ENCODE measurements at places on chromosomes 3 and 15.

DNA sequence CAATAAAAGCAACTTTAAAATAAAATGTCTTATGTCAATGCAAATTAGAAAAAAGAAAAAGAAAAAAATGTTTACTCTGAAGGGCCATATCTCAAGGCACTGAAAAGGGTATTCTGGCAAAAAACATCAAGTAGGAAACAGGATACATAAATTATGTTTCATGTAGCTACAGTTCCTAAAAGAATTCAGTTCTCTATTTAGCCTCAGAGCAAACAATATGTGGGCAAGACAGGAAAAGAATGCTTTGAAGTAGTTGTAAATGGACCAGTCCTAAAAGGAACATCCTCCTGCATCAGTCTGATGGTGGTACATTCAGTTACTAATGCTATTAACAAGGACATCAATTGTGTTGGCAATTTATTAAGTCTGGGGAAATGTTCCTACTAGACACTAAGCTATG, 8.1 kb downstream of the COMMD2 start:
- no peak for DNase-seq

DNA sequence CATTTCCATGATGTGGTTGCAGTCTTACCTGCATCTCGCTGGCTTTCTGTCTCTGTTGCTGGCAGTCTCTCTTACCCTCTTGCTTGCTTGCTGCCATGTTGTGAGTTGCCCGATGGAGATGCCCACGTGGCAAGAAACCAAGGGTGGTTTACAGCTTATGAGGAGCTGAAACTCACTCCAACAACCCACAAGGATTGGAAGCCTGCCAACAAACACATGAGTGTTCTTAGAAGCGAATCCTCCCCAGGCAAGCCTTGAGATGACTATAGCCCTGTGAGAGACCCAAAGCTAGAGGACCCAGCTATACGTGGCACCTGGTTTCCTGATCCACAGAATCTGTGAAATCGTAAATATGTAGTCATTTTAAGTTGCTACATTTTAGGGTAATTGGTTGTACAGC, 490.9 kb upstream of the ADAMTS9 start:
- no peak for DNase-seq

DNA sequence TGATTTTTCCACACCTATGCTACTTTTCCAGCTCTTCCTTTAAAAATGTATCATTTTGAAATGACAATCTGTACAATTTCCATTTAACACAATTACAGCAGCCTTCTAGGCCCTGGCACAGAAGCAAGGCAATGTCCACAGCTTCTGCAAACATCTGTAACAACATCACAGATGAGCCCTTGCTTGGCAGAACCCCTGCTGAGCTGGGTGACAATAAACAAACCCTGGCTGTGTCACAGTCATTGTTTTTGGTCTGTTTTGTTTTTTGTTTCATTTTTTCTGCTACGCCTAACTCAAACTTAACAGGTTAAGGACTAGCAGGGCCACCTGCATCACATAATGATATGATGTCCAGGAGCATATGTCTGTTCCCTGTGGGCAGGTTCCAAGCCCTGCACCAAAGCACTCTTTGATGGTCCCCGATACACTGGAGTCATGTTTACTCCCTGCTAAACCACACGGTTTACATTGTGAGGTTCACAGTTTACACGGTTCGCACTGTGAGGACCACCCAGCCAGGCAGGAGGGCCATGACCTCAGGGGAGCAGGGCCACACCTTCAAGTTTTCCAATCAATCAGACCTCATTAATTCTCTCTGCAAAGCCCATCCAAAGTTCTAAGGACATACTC, 186.8 kb upstream of the CHRNA7 start:
- no peak for DNase-seq

DNA sequence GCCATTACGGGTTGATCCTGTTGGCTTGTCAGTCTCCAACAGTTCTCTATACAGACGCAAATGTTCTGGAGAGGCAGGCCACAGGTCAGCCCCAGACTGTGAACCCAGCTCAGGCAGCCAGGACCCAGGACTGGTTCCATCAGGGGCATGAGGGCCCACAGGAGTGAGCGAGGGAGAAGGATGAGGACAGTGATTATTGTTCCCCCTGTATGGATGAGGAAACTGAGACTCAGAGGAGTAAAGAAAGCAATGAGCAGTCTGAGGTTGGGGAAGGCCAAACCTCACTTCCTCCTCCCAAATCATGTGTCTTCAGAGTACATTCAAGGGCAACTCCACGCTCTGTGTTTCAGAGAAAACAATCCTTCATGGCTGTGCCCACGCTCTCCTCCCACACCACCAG, 121.9 kb downstream of the RPLP1 start:
- DNase-seq, result no peak

- no peak for DNase-seq
Measured at GRCh38 chr15:47872869-47873432, 155.6 kb downstream of the SEMA6D start.

GRCh38 chr15:59818336-59818735, 129.2 kb upstream of the BNIP2 start:
- DNase-seq, result no peak

GRCh38 chr3:14132689-14133088, 7.8 kb downstream of the TMEM43 start:
- no peak for DNase-seq

DNA sequence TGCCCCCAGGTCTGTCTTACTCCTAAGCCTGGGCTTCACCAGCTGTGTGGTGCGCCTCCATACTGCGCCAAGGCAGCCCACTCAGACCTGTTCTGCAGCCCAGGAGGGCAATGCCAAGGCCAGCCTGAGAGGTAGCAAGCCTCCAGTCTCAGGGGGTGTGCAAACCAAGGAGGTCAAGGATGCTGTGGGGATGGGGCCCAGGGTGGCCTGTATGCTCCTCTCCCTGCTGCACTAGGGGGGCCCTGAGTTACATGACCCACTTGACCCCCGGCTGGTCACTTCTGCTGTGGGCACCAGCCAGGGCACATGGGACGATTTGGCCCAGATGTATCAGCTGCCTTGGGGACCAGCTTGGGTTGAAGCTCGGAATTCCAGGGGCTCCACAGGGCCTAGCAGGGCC, 70.0 kb upstream of the SLC6A6 start:
- no peak for DNase-seq

DNA sequence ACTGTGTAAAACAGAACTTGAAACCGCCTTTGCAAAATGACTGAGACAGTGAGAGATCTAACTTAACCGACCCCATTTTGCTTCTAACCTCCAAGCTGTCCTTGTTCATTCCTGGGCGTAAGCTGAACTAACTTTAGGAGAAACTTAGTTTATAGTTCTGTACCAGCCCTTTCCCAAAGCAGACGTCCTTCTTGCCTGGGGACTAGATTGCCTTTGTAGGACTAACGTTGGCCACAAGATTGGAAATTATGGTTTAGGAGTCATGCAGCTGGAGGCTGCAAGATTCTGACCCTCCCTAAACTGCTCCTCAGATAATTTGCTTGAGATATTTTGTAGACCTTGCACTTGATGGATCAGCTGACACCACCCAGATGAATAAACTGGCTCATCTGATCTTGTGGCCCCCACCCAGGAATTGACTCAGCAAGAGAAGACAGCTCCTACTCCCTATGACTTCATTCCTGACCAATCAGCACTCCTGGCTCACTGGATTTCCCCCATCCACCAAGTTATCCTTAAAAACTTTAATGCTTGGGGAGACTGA, 219.9 kb upstream of the PROK2 start:
- DNase-seq, result no peak

DNA sequence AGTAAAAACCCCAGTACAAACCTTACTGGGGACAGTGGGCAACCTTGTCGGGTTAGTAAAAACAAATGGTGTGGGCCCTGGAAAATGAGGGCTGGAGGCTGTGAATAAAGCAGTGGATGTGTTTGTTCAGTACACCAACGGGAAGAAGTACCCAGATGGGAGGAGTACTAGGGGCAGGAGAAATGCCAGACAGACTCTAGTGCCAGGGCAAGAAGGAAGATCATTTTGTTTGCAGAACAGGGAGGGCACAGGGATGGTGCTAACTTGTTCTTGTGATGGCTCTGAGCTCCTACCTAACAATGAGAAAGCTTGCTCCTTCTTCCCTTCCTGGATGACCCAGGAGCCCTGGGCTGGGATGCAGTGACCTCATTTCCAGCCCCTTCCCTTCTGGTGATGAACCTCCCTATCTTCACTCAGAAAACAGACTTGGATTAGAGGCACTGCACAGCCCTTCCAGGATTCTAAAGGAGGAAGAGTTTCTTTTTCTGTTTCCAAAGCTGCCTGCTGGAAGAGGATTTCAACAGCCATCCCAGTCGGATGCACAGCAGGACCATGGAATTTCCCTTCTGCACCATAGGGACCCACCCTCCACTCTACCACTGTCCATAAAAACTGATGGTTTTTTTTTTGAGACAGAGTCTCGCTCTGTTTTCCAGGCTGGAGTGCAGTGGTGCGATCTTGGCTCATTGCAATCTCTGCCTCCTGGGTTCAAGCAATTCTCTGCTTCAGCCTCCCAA, 6.1 kb downstream of the RASSF1 start:
- DNase-seq, result no peak

DNA sequence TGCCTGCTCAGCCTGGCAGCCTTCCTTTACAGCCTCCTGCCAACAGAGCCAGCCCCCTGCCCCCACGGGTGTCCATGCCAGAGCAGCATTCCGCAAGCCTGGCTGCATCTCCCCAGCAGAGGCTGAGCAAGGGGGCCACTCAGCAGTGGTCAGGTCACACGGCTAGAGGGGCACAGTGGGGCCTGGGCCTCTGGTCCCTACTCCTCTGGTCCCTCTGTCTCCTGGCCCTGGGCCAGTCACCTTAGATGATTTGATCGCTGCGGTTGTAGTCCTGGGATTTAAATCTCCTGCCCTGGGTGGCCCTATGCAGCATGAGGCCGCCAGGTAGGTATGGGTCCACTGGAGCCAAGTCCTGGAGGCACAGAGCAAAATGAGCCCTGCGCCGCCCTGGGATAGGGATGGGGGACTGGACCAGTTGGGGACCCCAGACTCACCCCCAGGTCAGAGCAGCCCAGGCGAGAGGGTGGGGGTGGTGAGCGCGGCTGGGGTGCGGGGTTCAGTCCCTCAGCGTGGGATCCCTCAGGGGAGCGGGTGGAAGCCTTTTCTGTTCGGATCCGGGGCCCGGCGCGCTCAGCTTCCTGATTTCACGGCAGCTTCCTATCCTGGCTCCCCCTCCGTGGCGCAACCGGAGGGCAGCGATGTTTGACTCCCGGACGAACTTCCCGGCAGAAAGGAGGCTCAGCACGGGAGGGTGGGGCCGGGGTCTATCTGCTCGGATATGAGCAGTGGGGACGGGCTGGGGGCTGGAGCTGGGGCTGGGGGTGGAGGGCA, at the start of gene ZBTB47:
Gene ZBTB47 (plus strand): TSS at position 138 of the 771 bp plus-strand sequence. CDS start 4,659 bp downstream, outside the sequence.
- DNase-seq, result no peak

DNA sequence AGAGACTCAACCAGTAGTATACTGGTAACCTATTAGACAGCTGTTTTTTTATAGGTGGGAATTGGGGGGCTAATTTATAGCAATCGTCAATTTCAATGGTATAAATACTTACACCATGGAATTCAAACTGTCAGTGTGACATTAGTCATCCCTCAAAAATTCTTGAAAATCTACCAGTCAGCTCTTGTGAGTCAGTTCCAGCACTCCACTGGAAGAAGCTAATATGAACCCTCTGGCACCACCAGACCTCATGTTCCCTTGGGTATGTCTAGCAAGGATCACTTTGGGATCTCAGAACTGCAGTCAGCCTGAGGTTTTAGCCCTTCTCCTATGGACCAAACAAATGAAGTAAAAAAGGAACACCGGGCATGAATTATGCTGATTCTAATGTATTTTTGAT, 11.8 kb upstream of the UACA start:
- no peak for DNase-seq

GRCh38 chr15:61517776-61518175, 288.7 kb upstream of the RORA start:
- no peak for DNase-seq

- no peak for DNase-seq
Measured at GRCh38 chr3:159632128-159632527, 356.5 kb upstream of the IL12A start.

- no peak for DNase-seq
Measured at GRCh38 chr3:89533275-89533674, 425.9 kb downstream of the EPHA3 start.

DNA sequence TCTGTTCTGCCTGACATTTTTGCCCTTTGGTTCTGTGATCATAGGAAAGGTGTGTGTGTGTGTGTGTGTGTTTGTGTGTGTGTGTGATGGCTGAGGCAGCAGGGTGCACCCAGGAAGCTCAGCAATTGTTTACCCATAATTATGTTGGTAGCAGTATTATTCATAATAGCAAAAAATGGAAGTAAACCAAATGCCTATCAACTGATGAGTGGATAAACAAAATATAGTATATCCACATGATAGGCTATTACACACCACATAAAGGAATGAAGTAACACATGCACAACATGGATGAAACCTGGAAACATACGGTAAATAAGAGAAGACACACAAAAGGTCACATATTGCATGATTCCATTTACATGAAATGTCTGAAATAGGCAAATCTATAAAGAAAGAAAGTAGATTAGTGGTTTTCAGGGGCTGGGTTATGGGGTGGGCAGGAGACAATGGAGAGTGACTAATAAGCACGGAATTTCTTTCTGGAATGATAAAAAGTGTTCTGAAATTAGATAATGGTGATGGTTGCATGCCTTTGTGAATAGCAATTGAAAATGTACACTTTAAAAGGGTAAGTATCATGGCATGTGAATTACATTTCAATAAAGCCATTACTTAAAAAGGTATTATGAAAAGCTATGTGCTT, 167.2 kb downstream of the POLR2M start:
- DNase-seq, result no peak

GRCh38 chr3:51974277-51974962, 444 bp upstream of the ABHD14A start:
- DNase-seq, result no peak

- no peak for DNase-seq
Measured at GRCh38 chr3:94693997-94694640, 631.3 kb downstream of the NSUN3 start.

- no peak for DNase-seq
Measured at GRCh38 chr3:63768386-63768785, 50.7 kb upstream of the C3orf49 start.

GRCh38 chr3:24181256-24181655, 236.2 kb downstream of the NR1D2 start:
- DNase-seq, result no peak

GRCh38 chr3:122533931-122534334, 19.2 kb upstream of the KPNA1 start:
- DNase-seq, result no peak

GRCh38 chr3:59978979-59979378, 929.2 kb upstream of the CFAP20DC start:
- no peak for DNase-seq

DNA sequence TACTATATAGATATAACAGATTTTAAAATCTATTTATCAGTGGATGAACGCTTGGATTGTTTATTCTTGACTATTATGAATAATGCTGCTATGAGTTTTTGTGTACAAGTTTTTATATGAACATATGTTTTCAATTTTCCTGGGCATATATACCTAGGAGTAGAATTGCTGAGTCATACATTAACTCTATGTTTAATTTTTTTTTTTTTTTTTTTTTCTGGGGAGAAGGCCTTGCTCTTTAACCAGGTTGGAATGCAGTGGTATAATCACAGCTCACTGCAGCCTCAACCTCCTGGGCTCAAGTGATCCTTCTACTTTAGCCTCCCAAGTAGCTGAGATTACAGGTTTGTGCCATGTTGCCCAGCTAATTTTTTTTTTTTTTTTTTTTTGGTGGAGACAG, 9.1 kb downstream of the CIDEC start:
- no peak for DNase-seq

All from activated CD4-positive, CD25-positive, alpha-beta regulatory T cell treated with anti-CD3 and anti-CD28 coated beads, Interleukin-2, amount 50 U/mL, for 72 hours (primary cell).